Stimulated activated CD4-positive, alpha-beta T cell treated with anti-CD3 and anti-CD28 coated beads, Interleukin-1b, Interleukin-23, amount 100 ng/mL, for 1 hour (primary cell): ENCODE measurements at places on chromosomes 1 and 21.

DNA sequence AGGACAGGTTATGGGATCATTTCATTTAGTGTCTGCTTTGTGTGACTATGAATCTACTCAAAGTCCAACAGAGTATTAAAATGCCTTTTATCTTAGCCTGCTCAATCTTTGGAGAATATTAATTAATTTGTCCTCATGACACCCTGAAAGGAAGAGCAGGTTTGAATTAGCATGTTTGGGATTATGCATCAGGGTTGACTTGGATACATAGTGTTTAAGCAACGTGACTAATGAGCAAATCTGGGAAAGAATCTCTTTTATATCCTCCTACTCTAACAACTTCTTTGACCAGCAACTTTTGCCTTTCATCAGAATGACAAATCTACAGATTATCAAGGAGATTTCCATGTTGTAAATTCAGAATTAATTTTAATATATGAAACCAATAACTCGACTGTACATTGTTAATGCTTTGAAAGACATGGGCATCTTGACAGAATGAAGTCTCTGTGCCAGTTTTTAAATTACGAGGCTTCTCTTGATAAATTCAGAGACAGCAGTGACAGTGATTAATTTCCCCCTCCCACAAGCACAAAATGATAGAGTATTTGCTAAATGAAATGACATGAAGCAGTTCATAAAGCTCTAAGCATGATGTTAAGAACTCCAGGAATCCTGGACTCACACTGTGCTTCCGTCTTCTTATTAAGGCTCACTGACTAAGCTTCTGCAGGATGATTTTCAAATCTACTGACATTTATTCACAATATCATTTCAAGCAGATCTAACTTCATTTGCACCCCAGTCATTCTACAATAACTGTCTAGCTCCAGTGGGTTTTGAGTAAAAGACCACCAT lies 156.5 kb downstream of the PCNX2 start:
- DNase-seq = no peak

DNA sequence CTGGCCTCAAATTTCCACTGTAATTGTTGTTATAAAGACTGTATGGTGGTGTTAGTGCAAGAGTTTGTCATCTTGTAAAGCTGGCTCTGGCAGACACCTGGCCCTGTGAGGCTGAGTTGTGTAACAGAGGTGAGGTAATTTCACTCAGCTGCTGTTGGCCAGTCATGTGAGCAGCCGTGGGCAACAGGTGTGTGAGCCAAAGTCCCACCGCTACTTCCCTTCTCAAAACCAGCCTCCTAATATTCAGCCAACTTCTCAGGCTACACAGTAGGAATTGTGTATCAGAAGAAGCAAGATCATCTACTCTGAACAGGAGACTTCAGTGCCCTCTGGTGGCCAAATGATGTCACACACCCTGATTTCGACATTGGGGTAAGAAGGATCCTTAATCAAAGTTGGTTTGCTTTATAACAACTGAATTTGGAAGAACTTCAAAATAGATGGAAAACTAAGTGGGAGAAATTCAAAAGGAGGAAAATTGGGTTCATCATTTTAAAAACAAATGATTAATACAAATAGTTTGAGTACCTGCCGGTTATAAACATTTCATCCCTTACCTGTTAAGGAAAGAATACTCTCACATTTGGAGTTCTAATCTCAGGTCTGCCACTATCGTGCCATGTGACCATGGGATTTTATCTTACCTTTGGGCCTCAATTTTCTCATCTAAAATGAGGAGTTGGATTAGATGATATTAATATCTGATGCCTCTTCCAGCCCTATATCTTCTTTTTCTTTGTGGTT lies 2.6 kb upstream of the CREG1 start:
- peak; percentile 39 for DNase-seq

- no peak for DNase-seq
Measured at GRCh38 chr1:222994511-222995235, 148.4 kb downstream of the TLR5 start.

GRCh38 chr1:57384901-57385300 lies 39.0 kb downstream of the DAB1 start:
- DNase-seq = no peak

DNA sequence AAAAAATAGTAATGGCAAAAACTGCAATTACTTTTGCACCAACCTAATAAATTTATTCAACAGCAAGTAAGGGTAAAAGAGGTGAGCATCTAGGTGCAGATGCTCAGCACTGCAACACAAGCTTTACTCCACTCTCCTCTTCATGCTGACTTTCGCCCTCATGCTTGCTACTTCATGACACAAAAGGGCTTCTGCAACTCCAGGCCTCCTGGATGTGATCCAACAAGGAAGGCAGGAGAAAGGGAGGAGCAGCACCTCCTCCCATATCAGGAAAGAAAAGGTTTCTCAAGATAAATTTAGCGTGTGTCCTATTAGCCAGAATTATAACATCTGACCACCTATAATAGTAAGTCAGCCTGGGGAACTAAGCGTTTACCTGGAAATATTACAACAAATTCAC lies 11.6 kb downstream of the SYF2 start:
- DNase-seq = no peak
